ENCODE measurements at places on chromosomes 2 and 18.

DNA sequence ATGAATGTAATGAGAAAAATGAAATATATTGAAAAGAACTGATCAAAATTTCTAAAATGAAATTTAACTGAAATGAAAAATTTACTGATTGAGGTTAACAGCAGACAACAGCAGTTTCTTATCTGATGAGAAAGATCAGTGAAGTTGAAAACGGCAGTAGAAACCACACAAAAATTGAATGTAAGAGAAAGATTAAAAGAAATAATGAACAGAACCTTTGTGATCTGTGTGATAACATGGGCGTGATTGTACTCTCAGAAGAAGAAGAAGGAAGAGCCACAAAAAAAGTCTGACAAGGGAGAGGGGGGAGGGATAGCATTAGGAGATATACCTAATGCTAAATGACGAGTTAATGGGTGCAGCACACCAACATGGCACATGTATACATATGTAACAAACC is 45.2 kb downstream of the FAM117B start:
- DNase-seq: no peak

- no peak for DNase-seq
Measured at GRCh38 chr2:172177996-172178395, 75.3 kb upstream of the DLX2 start.

GRCh38 chr2:145811276-145812164 is 1291.6 kb upstream of the ZEB2 start:
- DNase-seq: no peak

DNA sequence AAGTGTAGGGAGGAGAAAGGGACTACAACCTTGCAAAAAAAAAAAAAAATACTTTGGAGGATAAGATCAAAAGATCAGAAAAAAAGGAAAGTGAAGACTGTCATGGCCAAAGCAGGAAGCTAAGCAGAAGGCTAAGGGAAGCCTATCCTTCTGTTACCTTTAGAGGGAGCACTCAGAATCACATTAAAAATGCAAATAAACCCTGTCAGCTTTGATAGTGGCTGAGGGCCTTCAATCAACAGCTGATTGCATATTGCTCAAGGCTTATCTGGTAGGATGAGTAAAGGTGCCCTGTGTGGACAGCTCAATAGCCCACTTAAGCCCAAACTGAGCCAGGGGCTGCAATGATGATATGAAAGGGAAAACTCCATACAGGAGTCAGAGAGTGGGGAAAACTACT is 1021.2 kb downstream of the LRP1B start:
- DNase-seq: no peak

- no peak for DNase-seq
Measured at GRCh38 chr2:64857581-64858471, 131.4 kb upstream of the SLC1A4 start.

DNA sequence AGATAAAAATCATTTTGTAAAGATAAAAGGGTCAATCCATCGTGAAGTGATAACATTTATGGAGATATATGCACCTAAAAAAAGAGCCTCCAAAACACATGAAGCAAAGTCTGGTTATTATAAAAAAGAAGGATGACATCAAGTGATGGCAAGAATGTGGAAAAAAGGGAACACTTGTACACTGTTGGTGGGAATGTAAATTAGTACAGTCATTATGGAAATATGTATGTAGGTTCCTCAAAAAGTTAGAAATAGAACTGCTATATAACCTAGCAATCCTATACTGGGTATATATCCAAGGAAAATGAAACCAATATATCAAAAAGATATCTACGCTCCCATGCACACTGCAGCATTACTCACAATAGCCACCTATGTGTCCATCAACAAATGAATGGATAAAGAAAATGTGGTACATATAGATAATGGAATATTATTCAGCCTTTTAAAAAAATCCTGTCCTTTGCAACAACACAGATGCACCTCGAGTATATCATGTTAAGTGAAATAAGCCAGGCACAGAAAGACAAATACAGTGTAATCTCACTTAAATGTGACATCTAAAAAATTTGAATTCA is 28.9 kb downstream of the ABCB11 start:
- no peak for DNase-seq

GRCh38 chr18:76134628-76135027 is 360.4 kb downstream of the ZNF516 start:
- DNase-seq: no peak

GRCh38 chr2:41724465-41724864 is 323.4 kb upstream of the PKDCC start:
- no peak for DNase-seq

DNA sequence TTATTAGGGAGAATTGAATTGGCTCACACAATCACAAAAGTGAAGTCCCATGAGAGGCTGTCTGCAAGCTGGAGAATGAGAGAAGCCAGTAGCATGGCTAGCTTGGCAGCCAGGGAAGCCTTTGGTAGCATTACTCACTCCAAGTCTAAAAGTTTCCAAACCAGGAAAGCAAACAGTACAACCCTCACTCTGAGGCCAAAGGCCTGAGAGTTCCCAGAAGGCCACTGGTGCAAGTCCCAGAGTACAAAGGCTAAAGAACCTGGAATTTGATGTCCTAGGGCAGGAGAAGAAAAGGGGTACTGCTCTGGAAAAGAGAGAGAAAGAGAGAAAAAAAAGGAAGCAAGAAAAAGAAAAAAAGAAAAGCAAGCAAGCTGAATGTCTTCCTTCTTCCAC is 318.2 kb downstream of the RND3 start:
- no peak for DNase-seq

GRCh38 chr18:809985-810642 is 1.9 kb downstream of the YES1 start:
- no peak for DNase-seq

GRCh38 chr2:158772306-158773078 is 22.6 kb upstream of the DAPL1 start:
- DNase-seq: no peak

DNA sequence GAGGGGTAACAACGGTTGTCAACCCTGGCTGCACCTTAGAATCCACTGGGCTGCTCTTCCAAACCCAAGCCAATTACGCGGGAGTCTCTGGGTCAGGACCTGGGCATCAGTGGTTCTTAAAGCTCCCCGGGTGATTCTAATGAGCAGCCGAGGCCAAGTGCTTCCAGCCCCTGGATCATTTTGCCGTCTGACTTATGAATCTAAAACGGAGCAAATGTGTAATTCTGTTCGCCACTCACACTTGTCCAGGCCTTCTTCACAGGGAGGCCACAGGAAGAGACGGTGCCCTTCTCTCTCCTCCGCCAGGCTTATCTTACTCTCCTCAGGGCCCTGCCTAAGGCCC is 78.5 kb downstream of the MCFD2 start:
- no peak for DNase-seq

GRCh38 chr2:221241072-221241471 is 331.0 kb downstream of the EPHA4 start:
- no peak for DNase-seq

- no peak for DNase-seq
Measured at GRCh38 chr2:239869272-239870155, 155.6 kb downstream of the NDUFA10 start.

- DNase-seq: no peak
Measured at GRCh38 chr2:32425719-32426141, 68.9 kb downstream of the BIRC6 start.

GRCh38 chr2:129482626-129483025 is 496.8 kb upstream of the RAB6C start:
- DNase-seq: no peak

GRCh38 chr2:21500401-21500945 is 376.7 kb downstream of the TDRD15 start:
- no peak for DNase-seq

- no peak for DNase-seq
Measured at GRCh38 chr2:95344656-95345055, 47.5 kb downstream of the KCNIP3 start.

DNA sequence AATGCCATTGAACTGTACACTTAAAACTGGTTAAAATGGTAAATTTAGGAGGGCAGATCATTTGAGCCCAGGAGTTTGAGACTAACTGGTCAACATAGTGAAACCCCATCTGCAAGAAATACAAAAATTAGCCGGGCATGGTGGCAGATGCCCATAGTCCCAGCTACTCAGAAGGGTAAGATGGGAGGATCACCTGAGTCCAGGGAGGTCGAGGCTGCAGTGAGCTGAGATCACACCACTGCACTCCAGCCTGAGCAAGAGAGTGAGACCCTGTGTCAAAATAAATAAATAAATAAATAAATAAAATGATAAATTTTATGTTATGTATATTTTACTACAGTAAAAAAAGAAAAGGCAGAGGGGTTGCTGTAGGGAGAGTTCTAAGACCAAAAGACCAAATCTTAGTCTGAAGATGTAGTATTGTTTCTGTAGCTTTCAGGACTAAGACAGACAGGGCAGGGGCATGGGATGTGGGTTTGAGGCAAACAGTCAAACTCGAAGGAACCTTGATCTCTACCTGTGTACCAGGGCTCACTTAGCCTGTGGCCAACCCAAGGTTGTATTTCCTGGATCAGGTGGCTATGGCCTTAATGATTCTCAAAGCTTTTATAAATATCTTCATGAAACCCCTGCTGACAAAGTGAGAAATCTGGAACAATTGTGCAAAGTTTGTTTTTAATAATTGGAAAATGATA is 316.7 kb downstream of the CYRIA start:
- DNase-seq: no peak

GRCh38 chr2:120982598-120982997 is 246.9 kb downstream of the GLI2 start:
- no peak for DNase-seq

DNA sequence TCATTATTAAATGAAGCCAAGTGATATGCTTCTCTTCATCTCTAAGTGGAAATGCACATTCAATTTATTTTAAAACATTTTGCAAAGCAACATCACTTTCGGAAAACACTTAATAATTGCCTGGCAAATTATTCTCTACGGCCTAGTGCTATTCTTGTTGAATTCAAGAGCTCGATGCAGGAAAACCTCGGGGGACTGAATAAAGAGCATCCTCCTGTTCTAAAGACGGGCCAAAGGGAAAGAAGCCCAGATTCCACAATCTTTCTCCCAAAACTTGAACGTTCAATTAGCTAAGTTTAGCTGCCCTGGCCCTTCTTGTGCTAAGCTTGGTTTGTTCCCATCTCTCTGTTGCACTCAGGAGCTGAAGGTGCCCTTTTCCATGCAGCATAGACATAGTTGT is 23.2 kb upstream of the SEH1L start:
- no peak for DNase-seq

GRCh38 chr2:37873229-37873628 is 51.9 kb upstream of the RMDN2 start:
- peak; percentile 39 for DNase-seq

DNA sequence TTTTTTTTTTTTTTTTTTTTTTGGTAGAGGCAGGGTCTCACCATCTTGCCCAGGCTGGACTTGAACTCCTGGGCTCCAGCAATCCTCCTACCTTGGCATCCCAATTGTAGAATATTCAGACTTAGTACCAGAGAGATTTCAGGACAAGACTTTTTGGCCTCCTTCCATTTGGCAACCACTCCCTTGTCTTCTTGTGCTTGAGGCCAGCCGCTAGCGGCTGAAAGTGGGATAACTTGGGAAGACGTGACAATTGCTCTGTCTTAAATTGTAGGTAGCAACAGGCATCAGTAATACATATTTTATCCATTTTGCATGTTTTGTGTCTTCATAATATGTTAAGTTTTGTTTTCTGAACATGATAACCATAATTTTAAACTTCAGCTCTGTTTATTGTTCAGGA is 53.3 kb upstream of the TTN start:
- DNase-seq: no peak

- DNase-seq: no peak
Measured at GRCh38 chr2:207960090-207960489, 65.2 kb downstream of the PLEKHM3 start.

- DNase-seq: no peak
Measured at GRCh38 chr2:232984451-232985207, 28.4 kb downstream of the NGEF start.

DNA sequence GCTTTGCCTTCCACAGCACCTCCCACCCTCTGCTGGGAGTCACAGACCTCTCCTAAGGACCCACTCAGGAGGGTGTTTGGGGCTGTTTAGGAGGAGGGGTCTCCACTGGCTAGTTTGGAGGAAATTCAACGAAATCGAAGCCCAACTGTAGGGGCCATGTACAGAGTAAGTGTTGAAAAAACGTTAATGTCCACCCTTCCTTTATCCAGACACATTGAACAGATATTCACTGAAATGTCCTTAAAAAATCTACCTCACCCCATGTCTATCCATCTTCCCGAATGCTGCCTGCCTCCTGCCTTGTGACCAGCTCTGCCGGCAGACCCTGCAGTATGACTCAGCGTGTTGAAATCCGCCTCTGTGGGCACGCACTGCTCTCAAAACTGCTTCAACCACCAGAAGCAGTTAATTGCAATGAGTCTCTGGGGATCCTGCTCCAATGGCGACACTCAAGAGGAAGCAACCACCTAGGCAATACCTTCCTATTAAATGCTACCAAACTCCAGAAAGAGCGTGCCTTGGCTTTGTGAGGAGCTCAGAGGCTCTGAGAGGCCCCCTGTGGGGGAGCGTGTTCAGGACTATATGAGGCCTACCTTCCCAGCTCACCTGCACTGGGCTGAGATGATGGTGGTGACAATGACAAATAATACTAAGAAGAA is 61.4 kb upstream of the RTN4 start:
- DNase-seq: peak; percentile 69

DNA sequence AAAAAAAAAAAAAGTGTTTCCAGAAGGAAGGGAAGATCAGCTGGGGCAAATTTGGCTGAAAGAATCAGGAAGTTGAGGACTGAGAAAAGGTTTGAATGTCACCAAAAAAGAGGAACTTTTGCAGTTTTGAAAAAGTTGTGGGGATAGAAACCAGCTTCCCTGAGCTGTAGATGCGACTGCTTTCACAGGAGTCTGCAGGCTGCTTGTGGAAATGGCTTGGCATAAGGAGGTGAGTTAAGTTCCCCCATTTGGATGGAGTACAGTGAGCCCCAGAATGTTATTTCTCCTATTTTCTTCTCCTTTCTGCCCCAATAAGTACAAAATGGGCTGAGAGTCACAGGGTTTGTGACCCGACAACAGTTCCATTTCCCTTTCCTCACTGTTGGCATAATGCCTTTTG is 16.5 kb upstream of the ME2 start:
- DNase-seq: no peak

DNA sequence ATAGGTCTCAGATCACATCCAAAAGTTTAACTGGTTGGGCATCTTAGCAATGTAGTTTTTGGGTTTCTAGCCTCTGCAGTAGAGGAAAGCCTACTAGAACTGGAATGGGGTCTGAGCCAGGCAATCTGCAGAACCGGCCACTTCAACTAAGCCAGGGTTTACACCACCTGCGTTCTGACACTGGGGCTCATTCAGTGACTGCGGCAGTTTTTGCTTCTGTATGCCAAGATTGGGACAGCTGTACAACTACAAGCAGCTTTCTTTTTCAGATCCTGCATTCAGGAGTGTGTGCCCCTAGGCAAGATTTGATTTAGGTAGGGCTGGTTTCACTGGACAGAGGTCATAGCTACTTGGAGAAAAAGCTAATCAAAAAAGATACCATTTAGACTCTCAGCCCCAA is 43.7 kb upstream of the IGFBP5 start:
- DNase-seq: peak; percentile 59

GRCh38 chr2:50727636-50728339 is 304.1 kb downstream of the NRXN1 start:
- no peak for DNase-seq

DNA sequence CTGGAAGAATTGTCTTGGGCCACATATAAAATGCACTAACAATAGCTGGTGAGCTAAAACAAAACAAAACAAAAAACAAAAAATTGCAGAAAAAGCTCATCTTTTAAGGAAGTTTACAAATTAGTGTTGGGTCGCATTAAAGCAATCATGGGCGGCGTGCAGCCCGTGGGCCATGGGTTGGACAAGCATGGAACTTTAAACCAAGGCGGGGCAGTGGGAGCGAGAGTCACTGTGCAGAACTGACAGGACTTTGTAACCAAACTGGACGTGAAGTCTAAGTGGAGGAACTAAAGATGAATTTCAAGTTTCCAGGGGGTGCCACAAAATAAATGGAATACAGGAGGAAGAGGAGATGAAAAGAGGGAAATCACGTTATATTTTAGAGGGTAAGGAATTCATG is 80.7 kb downstream of the PSMG2 start:
- no peak for DNase-seq

Measured in NCI-H524 treated with DMSO at 0.1 percent for 48 hours (cell line).